ENCODE measurements at places on chromosomes 16 and 17. TPM values are rescaled to one million over a fixed set of nuclear protein-coding genes. Genes with fewer than 3 reads are reported as not detected.

GPR139 gene
- not detected for total RNA-seq

MPP3 gene
- 4.2 TPM for total RNA-seq

EVI2A gene
- 1.0 TPM for total RNA-seq

INO80E gene
- 12.5 TPM for total RNA-seq

CRAMP1 gene
- 5.2 TPM for total RNA-seq

EXOSC6 gene
- 16.2 TPM for total RNA-seq

KCNH6 gene
- not detected for total RNA-seq

RNU2-1 gene
- not detected for total RNA-seq

PRAC2 gene
- total RNA-seq, result not detected

FBXW10 gene
- not detected for total RNA-seq

MAF gene
- 17.2 TPM for total RNA-seq

TMEM238L gene
- total RNA-seq, result not detected

PIK3R5 gene
- total RNA-seq, result 2.1 TPM

SENP3 gene
- total RNA-seq, result 31.3 TPM

FN3K gene
- 4.7 TPM for total RNA-seq

TELO2 gene
- 11.0 TPM for total RNA-seq

NEURL4 gene
- total RNA-seq, result 19.8 TPM

HEATR9 gene
- total RNA-seq, result not detected

FNDC8 gene
- not detected for total RNA-seq

C17orf107 gene
- total RNA-seq, result 2.6 TPM

KIF19 gene
- total RNA-seq, result 1.0 TPM

KRTAP3-1 gene
- not detected for total RNA-seq

TNRC6C gene
- 12.5 TPM for total RNA-seq

SPIRE2 gene
- total RNA-seq, result 2.1 TPM

KRT33A gene
- total RNA-seq, result not detected

HES7 gene
- total RNA-seq, result under 0.01 TPM

KRTAP2-2 gene
- not detected for total RNA-seq

RHBDL1 gene
- total RNA-seq, result under 0.01 TPM

SOST gene
- total RNA-seq, result not detected

TRAPPC2L gene
- 29.2 TPM for total RNA-seq

KRT33B gene
- not detected for total RNA-seq

NPW gene
- not detected for total RNA-seq

METTL22 gene
- 12.0 TPM for total RNA-seq

RNF43 gene
- not detected for total RNA-seq

EPX gene
- 0.52 TPM for total RNA-seq

NEUROD2 gene
- not detected for total RNA-seq

CD300LG gene
- 1.6 TPM for total RNA-seq

NPIPA7 gene
- 2.1 TPM for total RNA-seq

ITGAD gene
- under 0.01 TPM for total RNA-seq

SLC12A3 gene
- not detected for total RNA-seq

EVPLL gene
- not detected for total RNA-seq

GRAPL gene
- total RNA-seq, result 0.52 TPM

KATNIP gene
- 7.8 TPM for total RNA-seq

VTN gene
- total RNA-seq, result 0.52 TPM

All from skeletal muscle tissue (tissue), 5 donors.